Naive thymus-derived CD4-positive, alpha-beta T cell (primary cell): ENCODE measurements at places on chromosomes 11 and 22. TPM values are rescaled to one million over a fixed set of nuclear protein-coding genes. Genes with fewer than 3 reads are reported as not detected.
A peak's percentile ranks its signal among the peaks of the same experiment; 100 is the strongest.

The APOBEC3F gene
- 12.7 TPM for total RNA-seq

The NCR3LG1 gene
- 2.9 TPM for total RNA-seq

The APOBEC3C gene
- 102 and 104 TPM in 2 replicates for total RNA-seq

The TRAF6 gene
- 22.2 TPM for total RNA-seq

DNA sequence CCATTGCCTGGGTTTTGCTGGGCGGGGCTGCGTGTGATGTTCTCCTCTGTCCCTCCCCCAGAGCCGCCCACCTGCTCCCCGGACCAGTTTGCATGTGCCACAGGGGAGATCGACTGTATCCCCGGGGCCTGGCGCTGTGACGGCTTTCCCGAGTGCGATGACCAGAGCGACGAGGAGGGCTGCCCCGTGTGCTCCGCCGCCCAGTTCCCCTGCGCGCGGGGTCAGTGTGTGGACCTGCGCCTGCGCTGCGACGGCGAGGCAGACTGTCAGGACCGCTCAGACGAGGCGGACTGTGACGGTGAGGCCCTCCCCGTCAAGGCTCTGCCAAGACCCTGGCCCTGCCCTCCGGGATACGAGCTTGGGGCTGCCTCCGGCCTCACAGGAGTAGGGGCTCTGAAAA, 27.0 kb upstream of the PPP6R3 start:
- H3K4me3 ChIP-seq: no peak overlapping the region
- no peak overlapping the region for H3K27ac ChIP-seq
- no peaks in the 10 kb centered on the region for H3K4me1 ChIP-seq

GRCh38 chr11:105202844-105203548, 63.4 kb upstream of the CARD18 start:
- no peaks in the 10 kb centered on the region for H3K27me3 ChIP-seq
- DNase-seq: no peak
- H3K27ac ChIP-seq: no peak overlapping the region
- H3K4me1 ChIP-seq: no peaks in the 10 kb centered on the region
- no peak overlapping the region for H3K4me3 ChIP-seq

DNA sequence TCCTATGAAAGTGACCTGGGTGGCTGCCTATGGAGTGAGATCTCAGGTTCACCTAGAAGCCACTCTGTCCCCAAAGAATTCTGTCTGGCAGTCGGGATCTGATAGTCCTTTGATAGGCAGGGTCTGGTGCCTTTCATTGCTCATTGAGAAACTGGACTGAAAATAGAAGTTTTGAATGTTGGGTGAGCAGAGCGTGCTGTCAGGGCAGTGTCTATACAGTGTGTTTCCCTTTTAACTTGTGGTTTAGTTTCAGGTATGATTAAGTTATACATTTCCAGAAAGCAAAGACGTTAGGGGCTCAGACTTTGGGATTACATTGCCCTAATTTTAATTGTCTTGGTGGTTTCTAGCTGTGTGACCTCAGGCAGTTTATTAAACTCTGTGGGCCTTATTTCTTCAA, 111.3 kb upstream of the PAX6 start:
- H3K27ac ChIP-seq: no peak overlapping the region
- DNase-seq: no peak
- H3K4me3 ChIP-seq: no peak overlapping the region
- no peaks in the 10 kb centered on the region for H3K4me1 ChIP-seq

DNA sequence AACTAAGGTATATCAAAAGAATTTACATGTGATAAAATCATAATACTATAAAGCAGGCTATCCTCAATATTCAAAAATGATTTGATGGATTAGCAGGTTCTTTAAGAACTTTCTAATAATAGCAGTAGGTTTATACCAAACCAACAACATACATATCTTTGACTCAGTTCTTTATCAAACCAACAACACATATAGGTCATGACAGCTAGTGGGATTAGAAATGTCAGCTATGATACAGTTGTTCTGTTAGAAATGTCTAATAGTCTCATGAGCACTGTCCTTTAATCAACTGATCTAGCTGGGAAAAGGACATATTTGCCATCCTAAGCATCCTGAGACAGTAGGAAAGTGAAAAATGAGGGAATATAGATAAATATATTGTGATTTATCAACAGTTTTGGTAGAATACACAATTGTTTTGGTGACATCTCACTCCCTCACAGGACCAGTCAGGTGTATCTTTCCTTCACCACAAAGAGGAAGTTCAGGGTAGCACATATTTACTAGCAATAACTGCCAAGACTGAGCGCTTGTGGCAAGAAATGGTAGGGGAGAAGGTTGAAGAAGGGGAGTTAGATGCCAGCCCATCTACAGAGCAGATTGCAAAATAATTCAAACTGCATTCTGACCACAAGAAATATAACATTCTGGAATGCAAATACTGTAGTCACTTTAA, 90.8 kb upstream of the APOA1 start:
- DNase-seq: peak; percentile 47
- H3K4me1 ChIP-seq: peaks cover 81% of the 10 kb centered on the region
- no peak overlapping the region for H3K4me3 ChIP-seq
- peak overlapping the region; percentile 81 for H3K27ac ChIP-seq

The KRTAP5-8 gene
- not detected in 2 replicates for total RNA-seq

DNA sequence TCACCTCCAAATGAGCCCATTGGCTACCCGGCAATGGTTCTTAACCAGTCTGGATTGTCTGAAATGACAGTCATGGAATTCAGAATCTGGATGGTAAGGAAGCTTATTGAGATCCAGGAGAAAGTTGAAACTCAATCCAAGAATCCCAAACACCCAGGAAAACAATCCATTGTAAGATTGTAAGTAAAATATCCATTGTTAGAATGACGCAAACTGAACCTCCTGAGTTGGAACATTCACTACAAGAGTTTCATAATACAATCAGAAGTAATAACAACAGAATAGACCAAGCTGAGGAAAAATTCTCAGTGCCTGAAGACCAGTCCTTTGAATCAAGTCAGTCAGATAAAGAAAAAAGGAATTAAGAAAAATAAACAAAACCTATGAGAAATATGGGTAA, 22.1 kb downstream of the OR8G5 start:
- no peaks in the 10 kb centered on the region for H3K27me3 ChIP-seq
- H3K27ac ChIP-seq: no peak overlapping the region
- DNase-seq: no peak
- no peak overlapping the region for H3K4me3 ChIP-seq

DNA sequence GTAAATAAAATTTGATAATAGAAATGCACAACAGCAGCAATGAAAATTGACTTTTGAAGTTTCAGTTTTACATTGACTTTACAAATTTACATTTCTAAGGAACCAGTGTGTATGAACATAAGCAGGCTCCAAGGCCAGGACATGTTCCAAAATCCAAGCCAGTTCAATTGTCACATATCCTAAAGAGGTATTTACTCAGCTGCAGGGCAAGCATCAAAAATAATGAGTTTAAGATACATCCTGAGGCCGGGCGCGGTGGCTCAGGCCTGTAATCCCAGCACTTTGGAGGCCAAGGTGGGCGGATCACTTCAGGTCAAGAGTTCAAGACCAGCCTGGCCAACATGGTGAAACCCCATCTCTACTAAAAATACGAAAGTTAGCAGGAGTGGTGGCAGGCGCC, 39.0 kb upstream of the AKIP1 start:
- no peaks in the 10 kb centered on the region for H3K27me3 ChIP-seq
- no peak overlapping the region for H3K4me3 ChIP-seq
- H3K27ac ChIP-seq: no peak overlapping the region
- no peak for DNase-seq
- H3K36me3 ChIP-seq: no peaks in the 10 kb centered on the region
- no peaks in the 10 kb centered on the region for H3K4me1 ChIP-seq

DNA sequence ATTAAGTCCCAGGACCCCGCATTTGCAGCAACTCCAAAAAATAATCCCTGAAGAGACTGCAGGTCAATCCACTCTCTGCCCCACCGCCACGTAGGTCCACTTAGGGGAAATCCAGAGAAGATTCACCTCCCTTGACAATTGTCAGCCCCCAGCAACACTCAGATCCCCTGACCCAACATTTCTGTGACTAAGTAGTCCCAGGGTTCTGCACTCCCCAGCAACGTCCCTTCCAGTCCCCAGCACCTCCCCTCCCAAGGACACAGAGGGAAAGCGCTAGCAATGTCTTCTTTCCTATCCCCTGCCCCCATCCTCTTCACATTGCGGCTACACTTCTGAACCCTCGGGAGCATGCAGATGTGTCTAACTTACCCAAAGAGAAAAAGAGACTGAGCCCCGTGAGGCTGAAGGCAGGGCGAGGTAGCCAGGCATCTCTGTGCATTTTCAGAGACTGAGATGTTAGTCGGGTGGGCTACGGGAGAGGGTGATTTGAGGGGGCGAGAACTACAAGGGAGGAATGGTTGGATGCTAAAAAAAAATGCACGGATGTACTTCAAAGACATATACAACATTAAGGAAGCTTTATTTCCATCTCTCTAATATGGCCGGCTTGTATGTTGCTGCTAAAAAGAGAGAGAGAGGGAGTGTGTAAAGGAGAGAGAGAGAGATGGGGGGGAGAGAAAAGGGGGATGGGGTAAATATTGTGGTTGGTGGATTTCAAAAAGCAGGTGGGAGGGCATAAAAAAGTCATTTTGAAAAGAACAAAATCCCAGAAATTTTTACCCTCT, at the start of gene SCN2B:
TSS of gene SCN2B (minus strand) at position 647 of the 785 bp plus-strand sequence. CDS start at position 439, 208 bp downstream.
- no peak for DNase-seq
- H3K4me1 ChIP-seq: peaks cover 4% of the 10 kb centered on the region
- no peaks in the 10 kb centered on the region for H3K27me3 ChIP-seq
- no peak within 1 kb of the TSS for H3K4me3 ChIP-seq

The MS4A10 gene
- total RNA-seq: not detected

The ABCC8 gene
- not detected for total RNA-seq

The ALDH3B1 gene
- total RNA-seq: 29.5 TPM

GRCh38 chr22:43941449-43941848, 13.8 kb upstream of the SAMM50 start:
- no peak overlapping the region for H3K4me3 ChIP-seq
- no peaks in the 10 kb centered on the region for H3K4me1 ChIP-seq
- no peak for DNase-seq
- no peak overlapping the region for H3K27ac ChIP-seq

DNA sequence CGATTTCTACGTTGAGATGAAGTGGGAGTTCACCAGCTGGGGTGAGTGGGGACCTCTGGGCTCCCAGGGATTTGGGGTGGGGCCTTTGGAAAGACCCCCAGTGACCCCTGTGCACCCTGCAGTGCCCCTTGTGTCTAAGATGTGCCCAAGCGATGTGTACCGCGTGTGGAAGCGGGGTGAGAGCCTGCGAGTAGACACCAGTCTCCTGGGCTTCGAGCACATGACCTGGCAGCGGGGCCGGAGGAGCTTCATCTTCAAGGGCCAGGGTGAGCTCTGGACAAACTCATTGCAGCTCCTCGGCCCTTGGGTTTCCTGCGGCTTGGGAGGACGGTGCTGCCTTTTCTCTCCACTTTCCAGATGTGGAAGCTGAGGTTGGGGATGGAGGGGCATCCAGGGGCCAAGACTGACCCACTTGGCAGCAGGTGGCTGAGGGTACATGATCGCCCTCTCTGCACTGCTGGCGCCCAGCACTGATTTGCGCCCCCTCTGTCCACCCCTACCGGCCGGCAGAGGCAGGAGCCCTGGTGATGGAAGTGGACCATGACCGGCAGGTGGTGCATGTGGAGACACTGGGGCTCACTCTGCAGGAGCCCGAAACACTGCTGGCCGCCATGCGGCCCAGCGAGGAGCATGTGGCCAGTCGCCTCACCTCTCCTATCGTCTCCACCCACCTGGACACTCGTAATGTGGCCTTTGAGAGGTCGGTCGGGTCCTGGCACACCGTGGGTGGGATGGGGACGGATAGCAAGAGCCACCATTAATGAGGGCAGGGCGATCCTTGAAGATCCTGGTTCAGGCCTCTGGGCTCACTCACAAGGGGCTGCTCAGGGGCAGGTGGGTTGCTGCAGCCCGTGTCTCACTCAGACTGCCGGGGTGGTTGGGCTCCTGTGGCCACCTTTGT, 2.6 kb downstream of the ANKRD13D start:
- H3K4me1 ChIP-seq: peaks cover 47% of the 10 kb centered on the region
- DNase-seq: no peak
- no peaks in the 10 kb centered on the region for H3K36me3 ChIP-seq
- no peak overlapping the region for H3K4me3 ChIP-seq
- H3K27me3 ChIP-seq: no peaks in the 10 kb centered on the region
- peak overlapping the region; percentile 35 for H3K27ac ChIP-seq
